EL (cell line): ENCODE measurements at places on chromosomes 3 and 15.

DNA sequence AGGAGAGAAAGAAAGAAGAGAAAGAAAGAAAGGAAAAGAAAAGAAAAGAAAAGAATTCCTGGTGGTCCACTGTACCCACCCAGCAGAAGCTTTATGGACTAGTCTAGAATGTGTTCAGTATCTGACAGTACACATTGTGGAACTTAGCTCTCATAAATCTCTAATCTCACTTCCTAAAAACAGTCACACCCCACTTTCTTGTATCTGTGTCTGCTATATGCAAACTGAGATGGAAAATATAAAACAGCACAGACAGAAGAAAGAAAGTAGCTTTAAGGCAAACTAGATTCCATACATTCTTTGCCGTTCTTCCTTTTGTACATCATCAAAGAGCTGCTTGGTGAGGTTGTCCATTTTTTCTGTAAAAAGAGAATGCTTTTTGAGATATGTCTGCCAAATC is 41.1 kb upstream of the GNB5 start:
- peak; percentile 19 for DNase-seq

GRCh38 chr15:88377509-88377908 is 89.7 kb downstream of the MRPL46 start:
- no peak for DNase-seq

GRCh38 chr3:123431007-123431657 is 17.8 kb downstream of the ADCY5 start:
- no peak for DNase-seq

DNA sequence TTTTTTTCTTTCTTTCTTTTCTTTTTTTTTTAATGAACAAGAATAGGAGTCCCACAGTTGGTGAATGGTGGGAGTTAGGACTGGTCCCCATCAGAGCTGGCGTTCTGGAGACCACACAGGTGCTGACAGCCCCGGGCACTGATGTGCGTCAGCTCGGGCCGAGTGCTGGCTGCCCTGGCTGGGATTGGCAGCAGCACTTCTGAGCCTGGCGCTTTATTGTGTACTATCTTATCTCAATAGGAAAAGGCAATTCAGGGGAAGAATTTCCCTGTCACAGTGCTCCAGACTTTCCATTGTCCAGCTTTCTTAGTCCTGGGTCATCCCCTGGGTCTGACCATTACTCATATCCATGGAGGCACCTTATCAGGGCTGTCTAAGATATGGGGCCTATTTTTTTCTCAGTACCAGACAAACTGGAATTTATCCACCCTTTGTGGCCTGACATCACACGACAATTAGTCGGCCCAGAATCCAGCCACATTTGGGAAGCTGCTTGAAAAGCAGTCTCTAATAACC is 54.1 kb downstream of the TMEM44 start:
- no peak for DNase-seq

DNA sequence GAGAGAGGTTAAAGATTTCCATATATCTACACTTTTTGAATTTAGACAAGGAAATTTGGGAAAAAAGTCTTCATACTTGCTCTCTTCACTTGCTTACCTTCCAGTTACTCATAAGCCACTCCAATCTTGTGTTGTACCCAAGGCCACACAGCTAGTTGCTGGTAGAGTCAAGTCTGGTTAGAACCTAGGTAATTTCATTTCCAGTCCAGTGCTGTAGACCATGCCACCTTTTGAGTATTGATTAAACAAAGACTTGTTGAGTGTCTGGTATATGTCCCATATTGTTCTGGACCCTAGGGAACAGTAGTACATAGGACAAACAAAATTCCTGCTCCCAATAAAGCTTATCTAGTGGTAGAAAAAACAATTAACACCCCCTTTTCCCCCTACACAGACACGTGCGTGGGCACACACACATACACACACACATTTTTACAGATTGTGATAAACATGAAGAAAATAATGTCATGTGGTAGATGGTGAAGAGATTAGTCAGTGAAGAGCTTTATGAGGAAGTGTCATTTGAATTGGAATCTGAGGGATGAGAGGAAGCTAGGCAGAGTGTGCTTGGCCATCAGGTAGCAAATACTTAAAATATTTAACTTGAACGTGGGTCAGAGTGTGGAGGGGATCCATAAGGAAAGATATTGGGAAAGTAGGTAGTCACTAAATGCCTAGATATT is 2.1 kb downstream of the CMC1 start:
- no peak for DNase-seq

GRCh38 chr3:152444029-152444641 is 175.4 kb downstream of the MBNL1 start:
- DNase-seq = peak; percentile 61

- DNase-seq = no peak
Observed at GRCh38 chr3:100317912-100318311, 16.6 kb upstream of the NIT2 start.

DNA sequence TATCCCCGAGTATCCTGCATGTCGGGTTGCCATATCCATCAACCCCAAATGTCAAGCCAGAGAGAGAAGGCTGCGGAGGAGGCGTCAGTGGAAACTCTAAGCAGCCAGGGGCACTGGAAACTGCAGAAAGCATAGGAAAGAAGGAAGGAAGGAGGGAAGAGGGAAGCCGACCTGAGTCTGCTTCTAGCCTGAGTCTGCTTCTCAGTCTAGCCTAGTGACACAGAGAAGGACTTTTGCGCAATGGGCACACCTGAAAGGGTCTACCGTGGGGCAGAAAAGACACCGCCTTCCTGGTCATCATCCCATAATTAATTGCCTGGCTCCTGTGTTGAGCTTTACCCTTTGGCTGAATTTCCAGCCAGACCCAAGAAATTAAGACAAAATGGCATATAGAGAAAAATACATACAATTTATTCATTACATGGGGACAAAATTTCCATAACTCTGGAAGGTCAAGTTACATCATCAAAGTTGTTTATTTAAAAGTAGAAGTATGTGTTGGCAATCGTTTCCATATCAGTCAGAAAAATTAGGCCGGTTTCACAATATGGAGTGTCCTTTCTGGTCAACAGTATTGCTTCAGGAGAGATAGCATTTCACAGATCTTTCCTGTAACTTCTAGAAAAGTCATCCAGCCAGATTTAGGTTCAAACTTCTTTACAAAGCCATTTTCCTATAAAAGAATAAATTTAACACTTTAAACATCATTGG is 10.3 kb downstream of the BCL2A1 start:
- DNase-seq = no peak

DNA sequence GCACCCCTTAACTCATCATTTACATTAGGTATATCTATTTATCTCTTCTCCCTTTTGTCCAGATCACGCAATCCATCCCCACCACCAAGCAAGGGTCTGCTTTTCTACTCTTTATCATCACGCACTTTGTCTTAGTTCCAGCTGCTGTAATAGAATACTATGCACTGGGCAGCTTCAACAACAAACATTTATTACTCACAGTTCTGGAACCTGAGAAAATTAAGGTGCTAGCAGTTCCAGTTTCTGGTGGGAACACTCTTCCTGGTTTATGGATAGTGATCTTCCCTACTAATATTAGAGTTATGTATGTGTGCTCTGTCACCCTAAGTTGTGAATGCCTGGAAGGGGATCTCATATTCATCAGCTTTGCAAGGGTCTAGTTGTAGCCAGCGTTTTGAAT is 687.0 kb downstream of the NTRK3 start:
- no peak for DNase-seq

DNA sequence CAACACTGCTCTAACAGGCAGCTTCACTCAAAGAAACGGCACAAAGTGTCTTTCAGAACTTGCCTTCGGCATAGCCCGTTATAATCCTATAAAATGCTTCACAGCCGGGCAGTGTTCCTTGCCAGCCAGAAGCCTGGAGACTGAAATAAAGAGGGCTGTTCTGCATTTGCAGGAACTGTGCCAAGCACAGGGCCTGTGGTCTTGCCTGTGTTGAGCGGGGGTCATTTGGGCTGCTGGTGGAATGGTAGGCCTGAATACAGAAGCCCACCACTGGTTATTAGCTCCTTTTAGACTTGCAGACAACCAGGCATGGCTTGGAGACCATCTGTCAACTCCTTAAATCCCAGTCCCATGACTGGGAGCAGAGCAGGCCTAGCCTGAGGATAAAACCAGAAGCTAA is 4.7 kb upstream of the ARHGEF3 start:
- DNase-seq = no peak

DNA sequence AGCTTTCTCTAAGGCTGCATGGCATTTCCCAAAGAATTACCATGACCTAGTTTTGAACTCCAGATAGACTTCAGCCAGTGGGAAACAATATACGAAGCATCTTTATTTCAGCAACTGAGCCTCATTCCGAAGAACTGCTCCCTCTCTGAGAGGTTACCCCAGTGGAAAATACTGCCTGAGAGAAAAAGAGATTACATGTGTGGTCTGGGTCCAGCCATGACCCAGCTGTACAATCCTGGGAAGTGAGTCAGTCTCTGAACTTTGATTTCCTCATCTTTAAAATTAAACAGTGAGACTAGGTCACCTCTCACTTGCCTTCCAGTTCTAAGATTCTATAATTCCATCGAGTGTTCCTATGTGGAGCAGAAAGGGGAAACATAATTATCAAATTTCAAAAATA is 42.4 kb downstream of the TNIK start:
- peak; percentile 87 for DNase-seq

GRCh38 chr15:55990998-55991397 is 2.4 kb downstream of the NEDD4 start:
- no peak for DNase-seq
